ENCODE measurements at places on chromosomes 16 and 17.

DNA sequence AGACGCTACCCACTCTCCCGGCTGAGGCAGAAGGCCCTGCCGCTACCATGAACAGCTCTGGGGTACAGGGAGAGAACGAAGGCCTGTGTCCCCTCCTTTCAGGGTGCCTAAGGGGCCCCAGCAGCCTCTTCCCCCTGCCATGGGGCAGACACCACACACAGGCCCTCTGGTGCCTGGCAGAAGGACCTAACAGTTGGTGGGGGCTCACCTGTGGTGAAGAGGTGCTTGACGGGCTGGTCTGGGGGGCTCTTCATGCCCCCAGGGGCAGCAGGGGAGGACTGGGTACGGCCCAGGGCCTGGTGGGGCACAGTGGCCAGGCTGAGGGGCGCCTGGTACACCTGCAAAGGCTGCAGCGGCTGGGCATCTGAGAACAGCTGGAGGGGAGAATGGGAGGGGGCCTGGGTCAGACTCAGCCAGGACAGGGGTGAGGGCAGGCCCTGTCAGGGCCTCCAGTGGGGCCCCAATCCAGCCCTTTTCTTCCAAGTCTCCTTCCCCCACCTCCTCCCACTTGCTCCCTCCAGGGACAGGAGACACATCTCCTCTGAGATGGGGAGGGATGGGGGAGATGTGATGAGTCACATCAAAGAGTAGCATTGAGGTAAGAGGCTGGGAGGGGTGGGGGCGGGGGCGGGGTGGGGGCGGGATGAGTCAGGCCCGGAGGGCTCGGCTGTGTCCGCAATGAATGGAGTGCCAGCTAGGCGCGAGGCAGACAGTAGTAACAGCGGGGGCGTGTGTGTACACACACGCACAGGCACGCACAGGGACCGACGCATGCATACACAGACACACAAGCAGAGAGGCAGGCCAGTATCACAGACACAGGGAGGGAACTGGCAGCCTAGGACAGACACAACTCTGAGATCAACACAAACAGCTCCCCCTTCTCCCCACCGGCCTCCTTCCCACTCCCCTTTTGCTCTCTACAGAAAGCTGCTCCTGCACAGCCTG is 16.1 kb downstream of the G6PC3 start:
- peak; percentile 75 for DNase-seq

- no peak for DNase-seq
These were observed 2.0 kb upstream of the SLC43A2 start for GRCh38 chr17:1630662-1631061.

DNA sequence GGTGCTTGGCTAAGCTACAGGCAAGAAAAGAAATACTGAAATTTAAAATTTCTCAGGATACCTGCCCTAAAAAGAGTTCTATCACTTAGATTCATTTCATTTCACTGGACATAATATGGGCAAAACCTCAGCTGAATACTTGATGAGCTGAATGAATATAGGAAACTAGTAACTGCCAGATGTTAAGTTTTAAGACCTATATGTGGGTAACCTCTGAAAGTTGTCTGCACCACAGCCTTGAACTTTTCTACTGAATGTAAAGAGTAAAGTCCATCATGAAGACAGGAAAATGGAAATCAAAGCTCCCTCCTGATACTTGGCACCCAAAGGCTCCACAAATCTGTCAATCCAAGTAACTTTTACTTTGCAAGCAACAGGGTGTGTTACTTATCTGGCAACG is 50.8 kb downstream of the HIC1 start:
- no peak for DNase-seq

DNA sequence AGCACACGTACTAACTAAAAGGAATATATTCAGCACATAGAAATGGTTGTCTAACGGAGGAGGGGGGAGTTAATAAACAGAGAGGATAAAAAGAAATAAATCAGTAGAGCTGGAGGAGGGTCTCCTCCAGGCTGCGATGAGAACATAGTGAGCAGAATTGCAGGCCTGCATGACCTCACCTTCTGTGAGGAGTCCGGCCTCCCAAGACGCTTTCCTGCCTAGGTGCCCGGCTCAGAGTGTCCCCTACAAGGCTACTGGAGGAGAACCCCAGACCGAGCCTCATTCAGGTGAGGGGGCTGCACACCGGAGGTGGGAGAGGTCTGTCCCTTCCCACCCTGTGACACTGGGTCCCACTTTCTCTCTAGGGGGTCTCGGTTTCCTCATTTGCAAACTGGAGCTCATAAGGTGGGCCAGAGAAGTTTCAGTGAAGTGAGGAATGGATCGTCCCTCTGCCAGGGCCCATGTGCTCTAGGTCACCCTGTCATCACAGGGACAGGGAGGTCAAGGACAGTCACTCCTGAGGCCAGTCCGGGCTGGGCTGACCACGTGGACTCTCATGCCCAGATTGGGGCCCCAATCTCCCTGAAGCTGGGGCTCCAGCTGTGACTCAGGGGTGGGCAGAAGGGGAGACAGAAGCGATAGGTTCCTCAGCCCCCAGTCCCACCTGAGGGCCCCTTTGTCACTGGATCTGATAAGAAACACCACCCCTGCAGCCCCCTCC is 3.3 kb upstream of the HBM start:
- DNase-seq, result no peak

- DNase-seq, result no peak
These were observed 49.6 kb downstream of the MRC2 start for GRCh38 chr17:62676952-62677596.

DNA sequence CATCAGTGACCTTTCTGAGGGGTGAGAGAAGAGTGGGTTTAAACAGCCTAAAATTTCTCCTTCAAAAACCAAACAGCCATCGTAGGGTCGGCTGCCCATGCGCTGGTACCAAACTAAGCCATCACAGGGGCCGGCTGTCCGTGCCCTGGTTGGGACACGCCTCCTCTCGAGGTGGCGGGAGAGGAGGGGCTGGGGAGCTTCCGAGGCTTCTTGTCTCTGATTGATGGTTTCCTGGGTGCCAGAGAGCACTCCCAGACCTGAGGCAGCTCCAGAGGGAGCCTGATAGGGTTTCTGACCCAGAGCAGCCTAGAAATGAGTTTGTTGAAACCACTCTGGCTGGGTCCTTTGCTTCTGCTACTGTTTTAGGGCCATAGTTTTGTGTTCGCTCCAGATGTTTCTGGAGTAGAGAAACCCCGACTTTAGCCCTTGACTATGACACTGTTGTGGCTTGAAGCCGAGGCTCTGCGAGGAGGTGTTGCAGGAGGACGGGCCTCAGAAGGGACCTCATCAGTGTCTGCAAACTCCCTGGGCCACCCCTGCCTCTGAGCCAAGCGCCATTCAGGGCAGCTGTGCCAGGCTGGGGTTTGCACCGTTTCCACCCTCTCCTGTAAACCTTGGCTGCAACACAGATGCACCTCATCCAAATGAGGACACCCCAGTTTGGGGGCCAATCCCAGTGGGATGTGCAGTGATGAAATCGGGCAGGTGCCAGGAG is 6.2 kb downstream of the ZNF276 start:
- DNase-seq, result no peak

DNA sequence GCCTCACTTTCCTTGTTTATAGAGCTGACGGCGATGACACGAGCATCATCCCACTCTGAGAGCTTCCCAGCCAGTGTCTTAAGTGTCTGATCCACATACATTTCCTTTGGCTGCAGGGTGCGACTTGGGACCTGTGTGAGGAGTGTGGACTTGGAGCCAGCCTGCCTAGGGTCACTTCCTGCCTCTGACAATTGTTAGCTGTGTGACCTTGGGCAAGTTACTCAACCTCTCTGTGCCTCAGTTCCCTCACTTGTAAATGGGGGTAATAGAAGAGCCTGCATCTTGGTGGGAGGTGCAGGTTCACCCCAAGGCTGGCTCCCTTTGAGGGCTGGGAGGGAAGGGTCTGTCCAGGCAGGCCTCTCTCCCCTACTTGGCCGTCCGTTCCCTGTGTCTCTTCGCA is 27.4 kb upstream of the GSE1 start:
- DNase-seq, result no peak

- DNase-seq, result no peak
These were observed 19.5 kb downstream of the NUP85 start for GRCh38 chr17:75225016-75225415.

DNA sequence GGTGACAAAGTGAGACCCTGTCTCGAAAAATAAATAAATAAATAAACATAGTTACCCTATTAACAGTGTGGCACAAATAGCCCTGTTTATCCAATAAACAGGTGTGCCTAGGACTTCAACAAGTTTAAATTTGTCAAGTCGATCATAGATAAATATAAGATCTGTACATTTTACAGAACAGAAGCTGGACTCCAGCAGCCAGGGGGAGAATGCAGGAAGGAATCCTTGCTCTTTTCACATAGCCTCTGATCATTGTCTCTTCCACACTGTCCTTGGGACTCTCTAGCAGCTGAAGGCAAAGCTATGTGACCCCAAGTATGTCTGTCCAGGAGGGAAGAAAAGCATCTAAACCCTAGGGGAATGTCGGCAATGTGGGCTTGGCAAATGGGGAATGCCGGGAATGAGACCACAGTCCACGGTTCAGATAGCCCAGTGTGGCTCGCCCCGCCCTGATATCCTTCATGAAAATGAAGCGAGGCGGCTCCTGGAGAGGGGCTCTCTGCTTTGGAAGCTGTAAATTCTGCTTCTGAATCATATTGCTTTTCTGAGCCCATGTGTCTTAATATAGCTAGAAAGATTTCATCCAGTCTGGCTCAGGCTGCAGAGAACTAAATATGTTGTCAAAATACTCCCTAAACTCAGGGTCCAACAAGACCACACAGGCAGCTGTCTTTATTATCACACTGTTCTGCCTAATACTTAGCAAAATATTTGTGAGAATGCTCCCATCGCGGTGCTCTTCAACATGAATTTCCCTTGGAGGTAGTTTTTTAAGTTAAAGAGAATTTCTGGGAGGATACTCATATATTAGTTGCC is 24.9 kb upstream of the GRB2 start:
- DNase-seq, result no peak

DNA sequence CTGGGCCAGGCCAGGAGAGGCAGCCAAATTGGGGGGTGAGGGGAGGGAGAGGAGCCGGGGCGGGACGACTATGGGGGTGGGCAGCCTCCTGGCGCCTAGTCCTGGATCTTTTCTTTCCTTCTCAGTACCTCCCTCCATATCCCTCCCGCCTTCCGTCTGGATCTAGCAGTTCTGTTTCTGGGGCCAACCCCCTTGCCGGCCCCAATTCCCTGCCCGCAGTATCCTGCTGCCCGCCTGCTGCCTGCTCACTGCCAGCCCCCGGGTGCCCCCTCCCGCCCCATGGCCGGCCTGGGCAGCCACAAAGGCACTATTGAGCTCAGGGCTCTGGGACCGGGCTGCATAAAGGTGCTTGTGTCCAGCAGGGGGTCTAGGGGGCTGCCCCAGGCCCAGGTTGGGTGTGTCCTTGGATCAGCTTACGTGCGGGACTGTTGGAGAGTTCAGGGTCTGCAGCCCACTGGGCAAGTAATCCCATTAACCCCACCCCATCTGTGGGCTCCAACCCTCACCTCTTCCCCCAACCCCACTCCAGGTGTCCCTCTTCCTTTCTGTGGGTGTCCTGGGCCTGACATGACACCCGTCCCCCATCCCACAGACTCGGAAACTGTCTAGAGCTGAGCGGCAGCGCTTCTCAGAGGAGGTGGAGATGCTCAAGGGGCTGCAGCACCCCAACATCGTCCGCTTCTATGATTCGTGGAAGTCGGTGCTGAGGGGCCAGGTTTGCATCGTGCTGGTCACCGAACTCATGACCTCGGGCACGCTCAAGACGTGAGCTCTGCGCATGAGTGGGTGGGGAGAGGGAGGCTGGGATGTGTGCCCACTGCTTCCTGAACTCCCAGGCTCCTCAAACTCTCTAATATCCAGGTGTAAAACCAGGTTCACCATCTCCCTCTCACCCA is 2.0 kb downstream of the WNK4 start:
- DNase-seq, result no peak

All from activated CD4-positive, alpha-beta T cell treated with anti-CD3 and anti-CD28 coated beads, Interleukin-2, amount 50 U/mL, for 4 hours (primary cell).